ENCODE measurements at places on chromosomes 6 and 20.

DNA sequence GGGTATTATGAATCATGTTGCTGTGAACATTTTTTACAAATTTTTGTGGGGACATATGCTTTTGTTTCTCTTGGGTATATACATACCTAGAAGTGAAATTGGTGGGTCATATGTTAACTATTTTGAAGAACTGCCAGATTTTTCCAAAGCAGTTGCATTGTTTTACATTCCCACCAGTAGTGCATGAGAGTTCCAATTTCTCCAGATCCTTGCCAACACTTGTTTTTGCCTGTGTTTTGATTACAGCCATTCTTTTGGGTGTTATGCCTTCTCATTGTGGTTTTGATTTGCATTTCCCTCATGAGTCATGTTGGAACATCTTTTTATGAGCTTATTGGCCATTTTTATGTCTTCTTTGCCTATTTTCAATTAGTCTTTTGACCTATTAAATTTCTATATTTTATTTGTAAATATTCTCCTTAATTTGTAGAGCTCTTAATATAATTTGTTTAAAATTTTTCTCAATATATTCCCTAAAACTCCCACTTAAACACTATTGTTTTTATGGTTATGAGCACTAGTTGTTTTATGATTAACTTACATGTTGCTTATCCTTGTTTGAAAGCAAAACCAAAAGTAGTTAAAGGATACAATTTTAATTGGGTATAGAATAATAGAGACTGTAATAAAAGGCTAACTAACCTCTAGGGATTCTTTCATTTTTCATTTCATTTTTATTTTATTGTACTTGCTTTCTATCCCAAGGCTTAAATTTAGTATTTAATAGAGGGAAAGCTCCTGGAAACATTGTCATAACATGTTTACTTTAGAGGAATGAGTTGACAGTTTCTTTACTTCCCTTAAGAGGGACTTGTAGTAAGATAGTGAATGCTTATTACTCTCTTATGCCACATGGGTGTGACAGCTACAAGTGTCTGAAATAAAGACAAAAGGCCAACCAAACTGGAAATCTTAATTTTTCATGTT lies 5.5 kb downstream of the UBR2 start:
- no peak for DNase-seq

DNA sequence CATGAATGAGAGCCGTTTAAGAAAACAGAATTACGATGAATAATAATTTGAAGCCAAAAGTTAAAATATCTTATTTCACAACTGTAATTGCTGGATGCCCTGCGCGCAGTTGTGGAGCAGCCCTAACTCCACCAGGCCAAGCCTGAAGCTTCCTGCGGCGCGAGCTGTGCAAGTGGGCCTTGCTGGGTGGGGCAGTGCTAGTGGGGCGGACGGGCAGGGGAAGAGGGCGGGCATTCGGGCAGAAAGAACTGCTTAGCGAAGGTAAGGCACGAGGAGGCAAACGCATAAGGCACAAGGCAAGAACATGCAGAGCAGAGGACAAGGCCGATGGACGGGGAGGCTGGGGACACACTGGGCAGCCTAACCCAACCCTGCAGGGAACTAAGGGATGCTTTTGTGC lies 2.3 kb downstream of the HLA-DQB2 start:
- no peak for DNase-seq

DNA sequence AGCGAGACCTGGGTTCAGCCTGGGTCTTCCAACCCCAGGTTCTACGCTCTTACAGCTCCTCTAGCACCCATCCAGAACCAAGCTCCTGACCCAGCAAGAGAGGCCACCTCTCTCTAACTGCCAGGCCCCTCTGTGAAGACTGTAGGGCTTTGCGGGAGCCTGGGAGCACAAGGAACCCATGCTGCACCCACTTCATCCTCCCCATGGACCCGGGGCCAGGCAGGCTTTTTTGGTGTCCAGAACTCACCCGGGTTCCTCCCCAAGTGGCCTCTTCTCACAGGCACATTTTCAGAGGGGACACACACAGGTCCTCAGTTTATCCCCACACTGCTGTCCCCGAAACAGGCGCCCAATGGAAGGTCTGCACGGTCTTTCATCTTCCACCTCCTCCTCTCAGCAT lies 145.9 kb downstream of the SYNDIG1 start:
- DNase-seq = no peak

DNA sequence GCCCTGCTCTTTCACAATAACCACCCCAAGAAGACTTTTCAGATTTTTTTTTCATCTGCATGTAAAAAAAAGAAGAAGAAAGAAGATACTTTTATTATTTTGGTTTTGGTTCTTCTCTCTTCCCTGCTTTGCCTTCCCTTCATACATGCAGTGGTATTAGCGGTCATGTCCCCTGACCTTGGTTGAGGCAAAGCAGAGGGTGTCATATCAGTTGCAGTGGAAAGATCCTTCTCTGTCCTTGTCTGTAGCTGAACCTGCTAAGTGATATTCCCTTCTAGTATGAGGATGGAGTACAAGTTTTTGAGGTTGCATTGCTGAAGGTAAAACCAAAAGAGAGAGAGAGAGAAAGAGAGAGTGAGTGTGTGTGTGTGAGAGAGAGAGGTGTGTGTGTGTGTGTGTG lies 345.7 kb downstream of the UTRN start:
- DNase-seq = no peak

GRCh38 chr20:13412806-13413445 lies 191.9 kb downstream of the ISM1 start:
- no peak for DNase-seq

- DNase-seq = no peak
These were observed 628.0 kb upstream of the AGPAT4 start for GRCh38 chr6:161901740-161902426.

DNA sequence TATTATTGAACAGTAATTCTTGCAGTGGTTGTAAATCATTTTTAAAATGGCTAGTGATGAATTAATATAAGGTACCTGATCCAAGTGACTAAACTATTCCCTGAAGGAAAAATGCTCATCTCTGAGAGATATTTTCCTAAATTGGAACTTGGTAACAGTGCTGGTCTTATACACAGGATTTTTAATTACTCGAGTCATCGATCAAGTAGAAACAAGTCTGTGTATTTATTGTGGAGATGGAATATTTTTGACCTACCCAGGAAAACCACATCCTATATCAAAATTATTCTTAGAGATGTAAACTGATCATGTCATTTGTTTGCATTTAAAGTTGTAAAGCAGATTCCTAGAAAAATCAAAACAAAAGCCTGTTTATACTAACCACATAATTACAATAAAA lies 166.9 kb downstream of the MOXD1 start:
- DNase-seq = no peak

DNA sequence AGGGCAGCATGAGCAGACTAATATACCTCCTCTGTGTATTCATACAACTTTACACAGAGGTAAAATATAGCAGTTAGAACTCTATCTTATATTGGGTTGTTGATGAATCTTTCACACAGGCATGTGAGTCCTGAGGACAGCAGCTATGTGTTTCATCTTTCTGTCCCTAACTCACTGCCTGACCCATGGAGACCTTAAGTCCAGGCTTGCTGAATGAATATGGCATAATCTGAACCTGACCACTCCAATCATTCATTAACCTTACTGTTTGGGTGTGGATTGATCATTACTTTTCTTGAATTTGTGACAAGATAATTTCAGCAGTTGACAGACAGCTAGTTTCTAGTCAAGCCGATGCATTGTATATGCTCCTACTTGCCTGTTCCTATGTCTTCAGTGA lies 27.3 kb upstream of the TSPYL1 start:
- no peak for DNase-seq

DNA sequence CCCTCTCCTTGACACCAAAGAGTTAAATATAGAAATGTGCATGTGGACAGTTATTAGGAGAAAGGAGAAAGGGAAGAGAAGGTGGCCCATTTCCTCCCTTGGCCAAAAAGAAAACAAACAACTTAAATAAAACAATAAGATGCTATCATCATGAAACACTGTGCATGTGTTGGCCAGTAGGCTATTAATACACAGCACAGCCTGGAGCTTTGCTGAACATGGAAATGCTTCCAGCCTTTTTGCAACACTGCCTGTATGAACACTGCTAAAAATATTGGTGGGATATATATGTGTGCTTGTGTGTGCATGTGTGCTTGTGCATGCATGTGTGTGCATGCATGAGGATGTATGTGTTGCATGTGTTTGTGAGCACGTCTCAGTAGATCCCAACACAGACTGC lies 100.4 kb downstream of the LY86 start:
- no peak for DNase-seq

DNA sequence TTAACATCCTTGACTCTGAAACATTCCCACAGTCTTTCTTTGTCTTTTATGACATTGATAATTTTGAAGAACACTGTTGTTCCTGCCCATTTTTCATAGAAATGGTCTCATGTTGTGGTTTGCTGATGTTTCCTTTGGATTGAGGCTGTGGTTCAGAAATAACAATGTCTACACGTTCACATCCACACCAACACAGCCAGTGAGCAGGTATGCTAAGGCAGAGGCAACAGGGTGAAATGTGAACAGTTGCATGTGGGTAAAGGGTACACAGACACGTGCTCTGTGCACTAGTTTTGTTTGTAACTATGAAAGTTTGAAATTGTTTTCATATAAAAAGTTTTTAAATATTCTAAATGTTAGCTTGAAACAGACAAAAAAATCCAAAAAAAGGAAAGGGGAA lies 78.4 kb downstream of the GINS1 start:
- DNase-seq = no peak

GRCh38 chr20:58328836-58329235 lies 19.3 kb downstream of the RAB22A start:
- no peak for DNase-seq

DNA sequence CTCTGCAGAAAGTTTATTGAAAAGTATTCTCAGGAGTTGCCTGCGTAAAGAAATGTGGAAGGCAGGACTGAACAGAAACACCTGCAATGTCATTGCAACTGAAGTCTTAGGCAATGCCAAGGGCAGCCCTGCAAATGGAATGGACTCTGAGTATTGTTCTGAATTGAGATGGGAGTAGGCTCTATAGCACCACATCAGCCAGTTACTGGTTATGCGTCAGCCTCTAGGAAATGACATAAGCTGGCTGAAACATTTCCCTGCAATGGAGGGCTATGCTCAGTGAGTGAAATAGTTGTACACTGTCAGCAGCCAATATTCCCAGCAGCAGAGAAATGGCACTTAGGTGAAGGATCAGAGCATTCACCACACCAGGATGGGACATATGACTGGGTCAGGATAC lies 13.8 kb upstream of the GJE1 start:
- DNase-seq = no peak

GRCh38 chr20:51871943-51872342 lies 69.6 kb upstream of the SALL4 start:
- no peak for DNase-seq

DNA sequence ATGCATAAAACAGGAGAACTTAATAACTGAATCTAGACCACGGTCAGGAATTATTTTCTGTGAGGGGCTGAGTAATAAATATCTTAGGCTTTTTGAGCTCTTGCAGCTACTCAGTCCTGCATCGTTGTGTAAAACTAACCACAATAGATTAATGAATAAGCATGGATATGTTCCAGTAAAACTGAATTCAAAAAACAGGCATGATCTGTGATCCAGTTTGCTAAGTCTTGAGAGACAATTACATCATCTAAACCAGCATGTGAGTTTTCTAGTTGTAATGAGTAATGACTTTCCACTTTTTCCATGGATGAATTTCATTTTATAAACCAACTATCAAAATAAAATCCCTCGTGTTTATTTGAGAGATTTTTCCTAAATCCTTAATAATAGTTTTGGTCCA lies 336.8 kb downstream of the RFPL4B start:
- DNase-seq = no peak

DNA sequence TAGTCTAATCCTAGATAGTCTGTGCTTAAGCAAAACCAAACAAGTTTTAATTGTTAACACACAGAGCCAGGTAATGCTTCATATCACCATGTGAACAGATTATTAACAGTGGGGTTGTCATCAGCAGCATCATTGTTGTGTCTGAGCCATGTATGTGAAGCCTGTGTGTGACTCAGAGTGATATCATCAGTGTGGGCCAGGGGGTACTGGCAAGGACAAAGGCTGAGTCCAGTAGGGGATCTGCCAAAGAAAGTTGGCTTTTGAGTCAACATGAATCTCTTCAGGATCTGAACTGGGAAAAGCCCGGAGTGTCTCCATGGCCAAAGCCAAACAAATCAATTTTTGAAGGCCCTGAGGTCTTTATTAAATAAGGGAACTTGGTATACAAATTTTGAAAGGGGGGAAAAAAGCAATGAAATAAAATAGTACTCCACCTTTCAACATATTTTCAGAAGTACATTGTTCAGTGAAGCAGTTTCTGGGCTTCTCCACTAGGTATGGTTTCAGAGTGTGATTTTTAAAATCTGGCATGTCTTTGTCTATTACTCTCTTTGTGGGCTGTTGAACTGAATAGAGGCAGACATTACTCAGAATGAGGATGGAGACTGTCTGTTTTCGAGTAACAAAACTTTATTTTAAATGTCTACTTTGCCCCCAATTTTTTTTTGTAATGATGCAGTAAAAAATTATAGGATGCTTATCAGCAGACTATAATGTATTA lies 444.2 kb upstream of the JAG1 start:
- no peak for DNase-seq

Data from suprapubic skin (tissue), 4 donors.